ENCODE measurements at places on chromosomes 4 and X.

DNA sequence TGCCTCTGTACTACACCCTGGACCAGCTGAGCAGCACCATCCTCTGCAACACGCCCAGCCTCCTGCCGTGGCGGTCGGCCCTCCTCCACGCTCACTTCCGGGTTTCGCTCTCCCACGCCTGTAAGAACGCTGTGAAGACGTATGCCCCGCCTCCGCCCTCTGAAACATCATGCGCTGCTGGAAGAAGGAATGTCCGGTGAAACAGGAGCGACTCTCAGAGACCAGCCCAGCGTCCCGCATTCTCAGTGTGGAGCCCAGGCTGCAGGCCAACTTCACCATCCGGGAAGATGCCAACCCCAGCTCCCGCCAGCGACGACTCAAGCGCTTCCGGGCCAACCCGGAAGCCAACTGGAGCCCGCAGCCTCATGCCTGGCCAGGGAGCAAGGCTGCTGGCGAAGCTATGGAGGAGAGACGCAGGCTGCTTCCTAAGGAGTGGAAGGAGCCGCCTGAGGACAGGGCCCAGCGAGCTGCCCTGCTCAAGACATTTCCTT is 186.1 kb upstream of the SLITRK2 start:
- no peak for DNase-seq

DNA sequence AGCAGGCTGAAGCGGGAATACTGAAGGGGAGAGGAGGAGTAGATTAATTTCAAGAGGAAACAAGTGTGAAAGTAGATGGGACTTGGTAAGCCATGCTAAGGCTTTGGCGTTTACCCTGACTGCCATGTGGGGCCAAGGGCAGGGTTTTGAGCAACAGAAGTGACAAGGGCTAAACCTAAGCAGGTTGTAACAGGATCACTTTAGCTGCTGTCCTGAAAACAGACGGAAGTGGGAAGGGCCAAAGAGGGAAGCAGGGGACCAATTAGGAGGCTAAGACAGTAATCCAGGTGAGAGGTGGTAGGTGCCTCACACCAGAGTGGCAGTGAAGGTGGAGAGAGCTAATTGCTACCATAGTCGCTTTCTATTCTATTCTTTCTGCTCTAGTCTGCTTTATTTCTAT is 166.5 kb downstream of the PJA1 start:
- DNase-seq, result no peak

GRCh38 chr4:182653596-182653995 is 263.6 kb downstream of the DCTD start:
- no peak for DNase-seq

DNA sequence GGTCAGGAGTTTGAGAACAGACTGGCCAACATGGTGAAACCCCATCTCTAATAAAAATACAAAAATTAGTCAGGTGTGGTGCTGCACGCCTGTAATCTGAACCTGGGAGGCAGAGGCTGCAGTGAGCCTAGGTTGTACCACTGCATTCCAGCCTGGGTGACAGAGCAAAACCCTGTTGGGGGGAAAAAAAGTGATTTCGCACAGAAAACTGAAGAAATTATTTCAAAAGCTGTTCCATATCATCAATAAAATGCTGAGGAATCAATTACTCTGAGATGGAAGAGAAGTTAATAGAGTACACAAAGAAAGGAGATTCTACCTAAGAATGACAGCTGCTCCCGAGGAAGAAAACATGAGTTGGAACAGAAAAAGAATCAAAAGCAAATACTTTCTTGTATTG is 95.9 kb downstream of the PDGFC start:
- DNase-seq, result no peak

DNA sequence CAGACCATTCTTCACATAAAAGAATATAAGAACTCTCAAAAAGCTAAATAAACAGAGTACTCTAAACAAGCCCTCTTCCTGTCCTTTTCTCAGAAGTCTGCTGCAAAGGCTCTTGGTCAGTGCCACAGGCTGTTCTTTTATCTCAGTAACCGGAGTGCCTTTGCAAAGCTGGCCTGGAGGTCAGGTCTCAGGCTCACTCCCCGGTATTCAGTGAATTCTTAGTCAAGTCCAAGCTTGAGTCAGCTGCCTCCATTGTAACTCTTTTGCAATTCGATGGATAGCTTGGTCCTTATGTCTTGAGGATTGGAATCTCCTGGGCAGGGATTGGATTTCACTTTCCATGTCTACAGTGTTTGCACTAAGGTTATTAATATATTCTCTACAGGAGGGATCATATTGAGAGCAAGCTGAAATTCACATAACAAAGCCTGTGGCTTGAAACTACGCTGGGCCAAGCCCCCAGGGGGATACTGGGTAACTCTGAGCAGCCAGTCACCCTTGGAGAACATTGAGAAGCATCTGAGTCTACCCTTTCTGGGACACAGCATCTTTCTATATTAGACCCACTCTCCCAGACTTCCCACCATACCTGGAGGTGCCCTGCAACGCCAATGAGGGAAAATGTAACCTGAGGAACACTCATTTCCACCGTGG is 10.0 kb upstream of the HS6ST2 start:
- no peak for DNase-seq

- no peak for DNase-seq
Measured at GRCh38 chrX:3577551-3577950, 135.9 kb downstream of the PRKX start.

- no peak for DNase-seq
Measured at GRCh38 chr4:152946446-152946845, 10.3 kb downstream of the FHDC1 start.

DNA sequence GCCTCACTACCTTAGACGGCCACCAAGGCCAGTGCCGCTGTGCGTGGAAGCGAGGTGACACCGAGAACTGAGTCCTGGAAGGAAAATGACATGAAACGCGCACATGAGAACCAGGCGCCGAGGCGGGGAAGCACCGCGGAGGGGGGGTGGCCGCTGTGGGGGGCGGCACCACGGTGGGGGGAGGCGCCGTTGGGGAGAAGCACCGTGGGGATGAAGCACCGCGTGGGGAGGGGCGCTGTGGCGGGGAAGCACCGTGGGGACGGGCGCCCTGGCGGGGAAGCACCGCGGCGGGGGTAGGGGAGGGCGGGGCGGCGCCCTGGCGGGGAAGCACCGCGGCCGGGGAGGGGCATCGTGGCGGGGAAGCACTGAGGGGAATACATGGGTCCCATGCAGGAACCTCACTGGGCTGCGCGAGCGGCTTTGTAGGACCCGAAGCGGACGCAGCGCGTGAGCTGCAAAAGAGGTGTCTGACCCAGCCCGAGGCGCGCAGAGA is 28.0 kb downstream of the PPP2R3B start:
- no peak for DNase-seq

- no peak for DNase-seq
Measured at GRCh38 chr4:37631551-37631950, 54.6 kb downstream of the RELL1 start.

DNA sequence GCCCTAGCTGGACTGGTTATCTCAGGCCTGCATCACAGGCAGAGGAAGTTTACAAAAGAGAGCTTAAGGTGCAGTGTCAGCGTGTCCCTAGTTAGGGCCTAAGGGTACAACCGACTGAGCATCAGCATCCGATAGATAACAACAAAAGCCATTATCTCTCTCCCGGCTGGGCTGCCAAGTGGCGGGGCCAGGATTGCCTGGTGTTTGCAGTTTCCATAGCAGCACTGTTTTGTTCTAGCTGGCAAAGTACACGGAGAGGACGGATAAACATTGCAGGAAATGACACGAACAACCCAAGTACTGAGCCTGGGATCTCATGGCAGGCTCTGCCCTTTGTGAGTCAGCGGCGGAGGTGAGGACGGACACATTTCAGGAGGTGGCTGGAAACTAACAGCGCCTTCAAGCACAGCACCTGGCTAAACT is 104.7 kb upstream of the NOCT start:
- DNase-seq, result no peak

- DNase-seq, result no peak
Measured at GRCh38 chr4:9893329-9894108, 112.1 kb downstream of the DRD5 start.

DNA sequence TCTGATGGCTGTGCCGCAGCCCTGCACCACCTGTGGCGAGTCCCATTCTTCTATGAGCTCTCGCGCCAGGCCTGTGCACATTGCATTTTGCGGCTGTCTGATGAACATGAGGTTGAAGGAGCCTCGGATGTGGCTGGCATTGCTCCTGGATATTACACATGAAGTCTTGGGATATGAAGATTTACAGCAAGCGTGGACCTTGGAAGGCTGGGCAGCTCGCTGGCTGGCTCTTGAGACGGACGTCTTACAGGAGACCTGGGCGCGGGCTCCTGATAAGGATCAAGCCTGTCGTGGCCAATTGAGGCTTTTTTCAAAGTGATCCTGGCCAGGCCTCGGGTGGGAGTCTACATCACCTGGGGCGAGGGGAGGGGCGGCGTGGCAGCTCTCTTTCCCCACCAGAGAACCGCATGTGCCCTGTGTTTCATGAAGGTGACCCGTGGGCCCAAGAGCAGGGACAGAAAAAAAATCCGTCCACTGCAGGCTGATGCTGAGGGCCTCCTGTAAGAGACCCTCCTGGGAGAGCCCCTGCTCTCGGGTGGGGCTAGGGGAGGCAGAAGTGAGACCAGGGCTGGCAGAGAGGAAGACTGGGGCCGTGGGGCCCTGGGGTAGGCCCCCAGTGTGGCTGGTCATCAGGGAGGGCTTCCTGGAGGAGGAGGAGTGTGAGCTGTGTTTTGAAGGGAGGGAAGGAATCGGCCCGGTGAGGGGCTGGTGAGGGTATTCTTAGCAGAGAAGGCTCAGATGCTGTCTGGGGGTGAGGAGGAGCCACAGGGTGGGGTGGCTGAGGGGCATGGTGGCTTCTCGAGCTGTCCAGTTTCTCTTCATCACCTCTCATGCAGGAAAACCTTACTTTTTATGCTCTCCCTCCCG is 23.6 kb downstream of the CPZ start:
- DNase-seq, result no peak

DNA sequence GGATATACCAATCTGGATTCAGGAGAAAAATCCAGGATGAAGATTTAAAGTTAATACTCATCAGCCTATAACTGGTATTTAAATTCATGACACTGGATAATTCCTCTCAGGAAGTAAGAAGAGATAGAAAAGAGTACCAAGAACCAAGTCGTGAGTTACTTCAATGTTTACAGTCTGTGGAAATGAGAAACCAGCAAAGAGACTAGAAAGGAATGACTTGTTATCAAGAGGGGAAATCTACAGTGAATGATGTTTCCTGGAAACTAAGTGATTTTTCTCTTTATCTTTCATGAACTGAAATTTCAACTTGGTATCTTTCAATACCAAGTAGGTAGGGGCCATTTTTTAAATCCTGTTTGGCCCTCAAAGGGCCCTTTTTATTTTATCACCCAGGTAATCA is 217.9 kb upstream of the AFF2 start:
- no peak for DNase-seq

- DNase-seq, result peak; percentile 78
Measured at GRCh38 chr4:83219344-83220331, 65.0 kb downstream of the COQ2 start.

GRCh38 chr4:70544279-70544868 is 26.0 kb downstream of the AMTN start:
- DNase-seq, result no peak

- no peak for DNase-seq
Measured at GRCh38 chrX:132009350-132009749, 13.8 kb upstream of the STK26 start.

GRCh38 chrX:149643496-149643895 is 11.9 kb upstream of the TMEM185A start:
- DNase-seq, result no peak

DNA sequence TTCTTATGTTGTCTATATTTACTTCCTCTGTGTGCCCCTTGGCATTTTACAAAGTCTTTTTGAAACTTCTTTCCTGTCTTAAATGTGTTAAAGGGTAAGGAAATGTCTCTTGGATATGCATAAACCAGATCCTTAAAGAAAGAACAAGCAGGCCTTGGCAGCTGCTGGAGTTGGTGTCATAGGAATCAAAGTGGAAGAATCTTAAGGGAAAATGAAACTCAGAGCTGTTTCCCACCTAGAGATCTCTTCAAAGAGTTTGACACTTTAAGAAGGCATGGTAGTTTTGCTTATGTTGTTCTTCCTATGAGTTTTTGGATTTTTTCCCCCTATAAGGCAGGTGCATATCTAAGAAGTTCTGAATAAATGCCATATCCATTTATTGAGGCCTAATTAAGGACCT is 37.0 kb upstream of the CWH43 start:
- no peak for DNase-seq

DNA sequence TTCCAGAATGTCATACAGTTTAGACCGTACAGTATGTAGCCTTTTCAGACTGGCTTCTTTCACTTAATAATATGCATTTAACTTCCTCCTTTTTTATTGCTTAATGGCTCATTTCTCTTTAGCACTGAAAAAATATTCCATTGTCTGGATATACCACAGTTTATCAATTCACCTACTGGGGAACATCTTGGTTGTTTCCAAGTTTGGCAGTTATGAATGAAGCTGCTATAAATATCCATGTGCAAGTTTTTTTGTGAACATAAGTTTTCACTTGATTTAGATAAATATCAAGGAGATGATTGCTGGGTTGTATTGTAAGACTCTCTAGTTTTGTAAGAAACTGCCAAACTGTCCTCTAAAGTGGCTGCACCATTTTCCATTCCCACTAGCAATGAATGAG is 375.5 kb downstream of the PCDH18 start:
- DNase-seq, result no peak

DNA sequence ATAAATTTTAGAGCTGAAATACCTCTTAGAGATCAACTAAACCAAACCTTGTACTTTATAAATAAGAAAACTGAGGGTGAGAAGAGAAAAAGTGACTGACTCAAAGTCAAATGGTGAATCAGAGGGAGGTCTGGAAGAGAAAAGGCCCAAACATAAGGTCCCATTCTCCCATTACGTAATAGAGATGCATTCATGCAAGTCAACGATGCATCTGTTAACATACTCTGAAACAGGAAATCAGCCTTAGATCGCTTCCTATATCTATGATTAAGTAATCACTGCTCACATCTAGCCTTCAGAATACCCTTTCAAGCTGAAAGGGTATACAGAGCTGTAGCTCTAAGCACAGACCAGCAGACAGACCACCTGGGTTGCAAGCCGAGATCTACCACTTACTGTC is 6.5 kb downstream of the RNF150 start:
- peak; percentile 46 for DNase-seq

DNA sequence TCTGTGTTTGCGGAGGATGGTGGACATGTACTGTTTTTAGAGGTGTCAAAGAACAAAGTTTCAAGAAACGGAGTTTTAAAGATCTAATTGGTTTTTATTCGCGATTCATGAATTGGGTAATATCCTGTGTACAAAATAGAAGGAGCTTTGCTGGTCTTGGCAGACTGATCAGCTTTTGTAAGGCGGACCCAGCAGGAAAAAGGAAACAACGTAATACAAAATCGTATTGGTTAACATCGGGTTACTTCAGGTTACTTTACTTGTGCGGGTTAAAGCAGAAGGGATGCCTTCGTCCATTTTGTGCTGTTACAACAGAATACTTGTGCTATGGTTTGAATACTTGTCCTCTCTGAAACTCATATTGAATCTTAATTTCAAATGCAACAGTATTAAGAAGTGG is 11.4 kb upstream of the NYX start:
- peak; percentile 66 for DNase-seq

- DNase-seq, result no peak
Measured at GRCh38 chr4:153943738-153944415, 155.0 kb upstream of the SFRP2 start.

GRCh38 chr4:53436251-53436650 is 58.8 kb downstream of the FIP1L1 start:
- DNase-seq, result no peak
